Esophagus squamous epithelium (tissue), 5 donors: ENCODE measurements at places on chromosomes 7 and 10.
A peak's percentile ranks its signal among the peaks of the same experiment; 100 is the strongest.

GRCh38 chr7:42617071-42617765 is 294.7 kb downstream of the C7orf25 start:
- no peak for DNase-seq

DNA sequence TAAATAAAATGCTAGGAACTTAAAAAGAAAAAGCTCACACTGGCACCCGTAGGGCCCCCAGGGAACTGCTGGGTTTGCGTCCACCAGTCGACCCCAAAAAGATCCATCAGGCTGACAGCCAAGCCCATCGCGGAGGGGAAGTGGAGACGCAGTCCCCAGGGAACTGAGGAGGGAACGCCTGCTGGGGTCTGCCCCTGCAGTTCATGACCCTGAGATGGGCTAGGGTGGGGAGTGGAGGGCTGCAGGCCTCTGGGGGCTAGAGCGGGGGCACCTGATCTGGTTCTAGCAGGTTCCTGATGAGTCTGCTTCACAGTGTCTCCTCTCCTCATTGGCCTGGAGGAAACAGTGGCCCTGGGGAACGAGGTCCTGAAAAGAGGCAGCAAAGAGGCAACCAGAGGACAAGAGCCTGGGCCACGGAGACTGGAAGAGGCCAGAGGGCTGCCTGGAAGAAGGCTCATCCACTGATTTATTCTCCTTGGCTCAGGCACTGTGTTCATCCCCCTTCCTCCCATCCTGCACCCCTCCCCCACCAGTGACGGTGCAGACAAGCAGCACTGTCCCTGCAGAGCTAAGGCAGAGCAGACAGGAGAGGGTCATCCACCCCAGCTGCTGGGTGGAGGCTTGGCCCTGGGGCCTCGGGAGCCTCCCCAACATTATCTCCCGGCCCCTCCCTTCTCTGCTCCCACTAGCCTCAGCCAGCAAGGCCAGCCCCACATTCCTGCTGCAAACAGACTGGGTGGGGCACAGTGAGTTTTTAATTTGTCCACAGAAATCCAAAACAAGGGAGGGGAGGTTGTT is 24.7 kb upstream of the HSPA12A start:
- no peak for DNase-seq

DNA sequence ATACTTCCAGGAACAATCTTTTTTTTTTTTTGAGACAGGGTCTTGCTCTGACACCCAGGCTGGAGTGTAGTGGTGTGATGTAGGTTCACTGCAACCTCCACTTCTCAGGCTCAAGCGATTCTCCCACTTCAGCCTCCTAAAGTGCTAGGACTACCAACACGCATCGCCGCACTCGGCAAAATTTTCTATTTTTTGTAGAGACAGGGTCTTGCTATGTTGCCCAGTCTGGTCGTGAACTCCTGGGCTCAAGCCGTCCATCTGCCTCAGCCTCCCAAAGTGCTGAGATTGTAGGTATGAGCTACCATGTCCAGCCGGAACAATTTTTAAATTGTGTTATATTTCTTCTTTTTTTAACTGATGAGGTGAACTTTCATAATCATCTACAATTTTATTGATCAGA is 2.1 kb downstream of the ZNF511 start:
- DNase-seq, result no peak

GRCh38 chr7:148662646-148663045 is 36.1 kb upstream of the CUL1 start:
- DNase-seq, result no peak

DNA sequence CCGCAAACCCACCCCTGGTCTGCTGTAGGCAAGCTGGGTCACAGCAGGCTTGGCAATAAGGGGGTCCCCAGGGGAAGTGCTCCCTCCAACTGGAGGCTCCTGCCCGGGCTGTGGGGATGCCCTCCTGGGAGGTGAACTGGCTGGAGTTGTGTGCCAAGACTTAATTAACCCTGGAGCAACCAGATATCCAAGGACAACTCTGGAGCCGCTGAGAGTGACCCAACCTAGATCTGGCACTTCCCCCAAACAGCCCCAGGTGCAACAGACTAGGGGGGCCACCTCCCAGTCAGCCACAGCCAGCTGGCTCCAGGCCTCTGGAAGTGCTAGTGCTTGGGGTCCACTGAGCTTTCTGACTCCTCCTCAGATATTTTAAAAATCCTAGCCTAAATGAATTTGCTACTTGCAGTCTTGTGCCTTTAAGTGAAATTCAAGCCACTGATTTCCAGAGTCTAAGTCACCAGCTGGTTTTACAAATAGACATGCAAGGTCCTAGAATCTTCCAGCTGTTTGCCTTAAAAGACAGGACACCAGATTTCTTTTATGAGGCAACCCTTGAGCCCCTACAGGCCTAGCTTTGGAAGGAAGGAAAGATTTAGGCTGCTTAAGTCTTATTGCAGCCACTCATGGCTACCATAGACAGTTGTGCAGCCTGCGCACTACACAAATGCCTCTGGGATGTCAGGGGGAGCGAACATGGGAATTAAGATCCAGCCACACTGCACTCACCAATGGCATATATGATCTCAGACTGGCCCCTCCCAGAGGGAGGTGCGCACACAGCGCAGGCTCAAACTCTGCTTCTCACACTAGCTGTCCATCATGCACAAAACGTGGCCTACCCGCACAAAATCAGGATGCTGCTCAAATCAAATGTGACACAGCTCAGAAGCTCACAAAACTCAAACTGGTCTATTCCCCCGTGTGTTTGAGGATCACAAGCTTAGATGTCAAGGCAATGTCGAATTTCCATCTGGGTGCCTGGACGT is 42.6 kb upstream of the MYL10 start:
- no peak for DNase-seq

DNA sequence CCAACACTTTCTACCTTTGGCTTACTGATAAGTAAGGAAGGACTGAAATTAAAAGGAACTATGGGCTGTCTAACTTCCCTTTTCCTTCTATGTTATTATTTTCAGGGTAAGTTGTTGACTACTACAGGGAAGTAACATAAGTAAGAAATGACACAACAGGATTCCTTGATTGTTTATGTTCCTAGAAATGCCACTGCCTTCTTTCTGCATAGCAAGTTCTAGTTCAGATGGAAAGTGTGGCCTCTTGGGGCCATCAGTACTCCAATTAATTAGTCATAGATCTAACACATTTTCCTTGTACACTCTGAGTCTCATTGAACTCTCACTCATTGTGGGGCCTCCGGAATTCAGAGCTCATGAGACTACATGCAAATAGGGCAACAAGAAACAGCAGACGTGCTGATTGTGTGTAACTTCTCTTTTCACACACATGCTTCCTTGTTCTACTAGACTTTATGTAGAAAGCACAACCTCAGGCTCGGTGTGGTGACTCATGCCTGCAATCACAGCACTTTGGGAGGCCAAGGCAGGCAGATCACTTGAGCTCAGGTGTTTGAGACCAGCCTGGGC is 35.3 kb upstream of the HIBADH start:
- peak; percentile 13 for DNase-seq

GRCh38 chr10:947881-948280 is 16.4 kb upstream of the LARP4B start:
- DNase-seq, result no peak

DNA sequence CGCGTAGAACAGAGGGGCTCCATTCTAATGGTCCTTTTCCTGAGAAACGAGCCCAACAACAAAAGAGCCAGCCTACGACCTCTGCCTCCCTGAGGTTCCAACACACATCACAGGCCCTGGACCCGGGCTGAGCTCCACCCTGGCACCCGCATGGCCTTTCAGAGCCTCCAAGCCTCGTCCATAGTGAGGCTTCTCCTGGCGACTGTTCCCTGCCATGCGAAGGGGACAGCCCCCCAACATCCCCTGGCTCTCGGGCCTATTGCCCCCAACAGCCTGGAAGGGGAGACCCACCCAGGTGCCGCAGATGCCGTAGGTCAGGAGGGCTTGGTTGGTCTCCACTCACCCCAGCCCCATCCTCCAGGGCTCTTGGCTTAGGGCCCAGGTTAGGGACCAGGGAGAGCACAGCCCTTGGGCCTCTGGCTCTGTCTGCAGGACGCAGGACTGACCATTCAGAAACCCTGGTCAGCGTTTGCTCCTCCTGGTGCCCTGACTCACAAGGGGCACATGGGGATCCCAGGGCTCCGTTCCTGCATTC is 91.5 kb downstream of the TCERG1L start:
- DNase-seq, result no peak

GRCh38 chr7:107315716-107316220 is 147.0 kb downstream of the HBP1 start:
- no peak for DNase-seq

- DNase-seq, result no peak
These were observed 1.2 kb downstream of the FOXK1 start for GRCh38 chr7:4683043-4683883.

DNA sequence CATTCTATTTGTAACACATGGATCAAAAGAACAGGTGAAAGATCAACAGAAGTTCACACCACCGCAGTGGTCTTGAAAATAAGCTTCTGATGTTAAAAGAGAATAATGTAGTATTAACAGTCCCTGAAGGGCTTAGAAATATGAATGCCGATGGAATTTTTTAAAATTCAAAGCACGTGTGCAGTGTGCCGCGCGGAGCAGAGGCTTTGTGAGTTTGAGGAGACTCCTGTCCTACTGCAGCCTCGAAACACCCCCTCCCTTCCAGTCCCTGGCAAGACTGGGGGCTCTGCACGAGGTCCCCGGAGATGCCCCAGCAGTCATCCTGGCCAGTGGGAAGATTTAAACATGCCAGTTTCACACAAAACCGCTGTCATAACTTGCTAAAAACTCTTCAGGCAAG is 196.6 kb downstream of the DIP2C start:
- DNase-seq, result no peak

DNA sequence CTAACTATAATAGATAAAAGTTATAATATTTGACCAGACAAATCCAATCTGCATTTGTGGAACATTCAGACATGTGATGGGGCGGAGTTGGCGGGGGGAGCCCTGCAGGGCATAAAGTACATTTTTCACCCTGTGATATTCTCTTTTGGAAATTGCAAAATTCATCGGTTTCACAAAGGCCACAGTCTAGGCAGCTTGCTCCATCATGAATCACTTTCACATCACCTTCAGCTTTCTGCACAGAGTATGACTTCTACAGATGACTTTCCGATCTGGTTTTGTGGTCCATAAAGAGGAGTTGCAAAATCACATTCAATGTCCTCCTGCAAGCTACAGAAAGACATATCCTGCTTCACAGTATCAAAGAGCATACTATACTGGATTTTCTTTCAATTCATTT is 51.4 kb upstream of the APBB1IP start:
- DNase-seq, result no peak

DNA sequence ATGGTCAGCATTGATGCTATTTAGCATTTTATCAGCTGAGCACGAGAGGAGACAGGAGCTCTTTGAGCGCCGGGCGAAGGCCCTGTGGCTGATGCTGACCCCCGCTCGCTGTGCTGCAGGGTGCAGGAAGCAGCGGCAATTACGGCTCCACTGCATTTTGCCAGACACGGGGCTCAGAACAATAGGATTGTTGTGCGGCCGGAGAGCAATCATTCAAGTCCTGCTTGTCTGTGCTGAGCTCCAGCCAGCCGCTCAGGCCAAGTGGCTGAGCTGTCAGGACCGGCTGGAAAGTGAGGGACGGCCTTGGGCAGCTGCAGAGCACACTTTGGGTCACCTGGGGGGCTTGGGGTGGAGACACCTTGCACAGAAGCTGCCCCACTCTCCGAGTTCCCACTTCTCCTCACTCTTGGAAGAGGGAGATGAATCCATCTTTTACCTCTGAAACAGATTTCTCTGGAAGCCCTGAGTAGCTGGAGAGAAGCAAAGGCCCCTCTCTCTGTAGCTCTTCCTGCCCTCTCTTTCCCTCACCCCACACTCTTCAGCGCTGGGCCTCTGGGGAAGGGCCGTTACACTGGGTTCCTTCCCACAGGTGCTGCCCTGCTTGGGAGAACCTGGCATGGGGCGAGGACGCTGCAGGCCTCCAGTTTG is 17.3 kb upstream of the ADARB2 start:
- DNase-seq, result no peak

- no peak for DNase-seq
These were observed 35.8 kb downstream of the RBM17 start for GRCh38 chr10:6124666-6125065.

DNA sequence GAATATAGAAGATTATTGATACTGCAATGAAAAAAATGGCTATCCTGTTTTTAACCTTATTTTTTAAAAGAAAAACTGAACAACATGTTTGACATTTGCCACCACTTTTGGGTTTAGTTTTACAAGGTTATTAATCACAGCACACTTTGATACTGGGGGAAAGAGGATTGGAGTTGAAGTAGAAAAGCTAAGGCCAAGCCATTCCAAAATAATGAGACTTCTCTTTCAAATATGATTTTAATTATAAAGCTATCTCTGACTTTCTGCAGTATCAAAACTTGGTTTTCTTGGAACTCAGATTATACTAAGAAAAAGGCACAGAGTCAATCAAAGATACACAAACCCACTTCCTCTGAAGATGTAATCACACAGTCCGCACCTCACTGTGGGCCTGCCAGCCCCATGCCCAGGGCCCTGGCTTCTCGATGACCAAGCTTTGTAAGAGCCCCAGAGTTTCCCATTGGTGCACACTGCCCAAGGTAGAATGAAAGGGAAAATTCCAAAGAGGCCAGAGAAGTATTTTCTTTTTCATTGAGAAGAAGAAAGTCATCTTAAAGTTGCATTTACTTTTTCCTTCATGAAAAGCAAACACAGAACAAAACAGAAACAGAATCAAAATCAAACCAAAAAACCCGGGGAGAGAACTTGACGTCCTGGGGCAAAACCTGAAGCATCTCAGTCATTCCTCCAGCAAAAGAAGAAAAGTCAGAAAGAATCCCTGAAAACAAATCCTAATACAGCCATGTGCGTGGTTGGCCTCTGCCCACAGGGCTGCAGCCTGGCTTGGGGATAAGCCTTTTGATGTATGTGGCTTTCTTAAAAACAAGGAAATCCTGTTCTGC is 187.7 kb upstream of the KLF6 start:
- no peak for DNase-seq

DNA sequence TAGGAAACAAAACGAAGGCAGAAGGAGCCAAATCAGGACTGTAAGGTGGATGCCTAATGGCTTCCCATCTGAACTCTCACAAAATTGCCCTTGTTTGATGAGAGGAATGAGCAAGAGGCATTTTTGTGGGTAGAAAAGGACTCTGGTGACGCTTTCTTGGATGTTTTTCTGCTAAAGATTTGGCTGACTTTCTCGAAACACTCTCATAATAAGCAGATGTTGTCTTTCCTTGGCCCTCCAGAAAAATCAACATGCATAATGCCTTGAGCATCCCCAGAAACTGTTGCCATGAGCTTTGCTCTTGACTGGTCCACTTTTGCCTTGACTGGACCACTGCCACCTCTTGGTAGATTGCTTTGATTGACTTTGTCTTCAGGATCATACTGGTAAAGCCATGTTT is 13.5 kb downstream of the PTPN12 start:
- DNase-seq, result no peak

GRCh38 chr10:49609283-49610113 is 612 bp upstream of the SLC18A3 start:
- no peak for DNase-seq

GRCh38 chr10:30959836-30960210 is 71.8 kb downstream of the ZNF438 start:
- no peak for DNase-seq
